Stomach (tissue), 19 donors: ENCODE measurements at places on chromosomes 1 and 21. TPM values are rescaled to one million over a fixed set of nuclear protein-coding genes. Genes with fewer than 3 reads are reported as not detected.

S100B gene
- 7.0 TPM for total RNA-seq

SLC37A1 gene
- 30.1 TPM for total RNA-seq

HNRNPU gene
- total RNA-seq, result 309 TPM

CLEC20A gene
- total RNA-seq, result not detected
